ENCODE measurements at places on chromosomes 1 and 21.

DNA sequence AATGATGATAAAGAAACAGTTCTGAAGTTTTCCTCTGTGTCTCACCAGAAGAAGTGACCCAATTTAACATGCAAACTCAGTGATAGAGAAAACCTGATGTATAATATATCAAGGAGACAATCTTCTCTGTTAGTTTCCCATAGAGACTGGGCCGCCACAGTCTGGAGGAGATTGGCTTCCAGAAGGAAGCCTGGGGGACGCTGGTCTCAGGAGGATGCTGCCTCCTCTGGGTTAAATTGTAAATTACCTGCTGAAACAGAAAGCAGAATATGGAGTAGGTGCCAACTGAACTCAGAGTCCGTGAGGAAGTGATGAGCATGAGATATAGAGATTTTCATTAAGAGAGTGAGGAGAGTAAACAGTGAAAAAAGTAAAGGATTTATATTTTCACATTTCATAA is 15.8 kb downstream of the OR14I1 start:
- DNase-seq, result no peak

DNA sequence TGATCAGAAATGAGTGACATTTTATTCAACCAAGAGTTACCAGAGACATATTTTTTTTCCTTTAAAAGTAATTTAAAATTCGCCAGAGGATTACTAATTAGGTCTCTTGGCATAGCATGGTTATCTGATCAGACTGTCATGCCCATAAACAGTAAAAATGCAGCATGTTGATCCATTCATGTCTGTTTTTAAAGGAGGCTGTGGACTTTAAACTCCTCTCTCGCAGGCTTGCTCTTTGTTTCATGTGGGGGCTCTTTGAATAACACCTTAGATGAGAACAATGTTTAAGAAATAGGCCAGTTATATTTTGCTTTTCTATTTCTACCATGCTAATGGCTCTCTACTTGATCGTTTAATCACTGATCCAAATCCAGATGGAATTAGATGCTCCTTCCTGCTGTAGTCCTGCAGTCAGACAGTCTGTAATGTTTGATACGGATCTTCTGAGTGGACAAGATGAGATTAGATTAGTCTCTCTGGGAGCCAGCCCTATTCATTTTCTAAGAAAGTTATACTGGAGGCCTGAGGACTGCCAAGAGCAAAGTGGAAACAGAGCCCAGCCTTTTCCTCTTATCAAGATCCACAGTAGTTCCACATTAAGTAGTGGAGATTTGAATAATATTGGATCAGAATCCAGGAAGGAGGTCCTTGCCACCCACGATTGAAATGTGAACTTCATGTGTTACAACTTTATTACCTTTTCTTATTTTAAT is 197.4 kb downstream of the HS2ST1 start:
- DNase-seq, result no peak

GRCh38 chr1:59698386-59698785 is 116.4 kb upstream of the HOOK1 start:
- DNase-seq, result no peak

DNA sequence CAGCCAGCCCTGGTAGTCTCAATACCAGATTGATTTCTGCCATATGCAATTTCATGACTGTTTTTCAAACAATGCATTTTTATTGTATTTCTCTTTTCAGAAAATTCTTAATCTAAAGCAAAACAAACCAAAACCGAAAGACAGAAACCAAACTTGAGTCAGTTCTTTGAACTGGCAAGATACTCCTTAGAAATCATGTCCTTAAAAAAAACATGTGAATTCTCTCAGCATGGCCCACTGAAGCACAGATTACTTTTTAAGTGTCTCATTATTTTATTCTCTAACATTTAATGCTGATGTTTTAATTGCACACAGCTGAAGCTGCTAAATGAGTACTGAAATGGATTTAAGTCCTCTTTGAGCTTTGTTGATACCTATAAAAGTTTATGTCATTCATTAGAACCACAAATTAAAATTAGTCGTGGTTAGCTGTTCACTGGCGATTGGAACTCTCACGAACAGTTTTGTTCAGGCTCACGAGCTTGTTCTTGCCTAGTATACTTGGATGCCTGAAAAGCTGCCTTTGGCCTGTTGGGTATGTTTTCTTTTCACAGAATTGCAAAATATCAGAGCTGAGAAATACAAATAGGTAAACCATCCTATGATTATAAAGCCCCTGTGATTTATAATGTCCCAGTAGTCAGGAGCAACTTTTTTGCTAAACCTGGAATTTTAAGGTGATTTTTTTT is 87.5 kb downstream of the CAMTA1 start:
- no peak for DNase-seq

- DNase-seq, result no peak
These were observed 57.1 kb upstream of the C1orf87 start for GRCh38 chr1:60130703-60131102.

DNA sequence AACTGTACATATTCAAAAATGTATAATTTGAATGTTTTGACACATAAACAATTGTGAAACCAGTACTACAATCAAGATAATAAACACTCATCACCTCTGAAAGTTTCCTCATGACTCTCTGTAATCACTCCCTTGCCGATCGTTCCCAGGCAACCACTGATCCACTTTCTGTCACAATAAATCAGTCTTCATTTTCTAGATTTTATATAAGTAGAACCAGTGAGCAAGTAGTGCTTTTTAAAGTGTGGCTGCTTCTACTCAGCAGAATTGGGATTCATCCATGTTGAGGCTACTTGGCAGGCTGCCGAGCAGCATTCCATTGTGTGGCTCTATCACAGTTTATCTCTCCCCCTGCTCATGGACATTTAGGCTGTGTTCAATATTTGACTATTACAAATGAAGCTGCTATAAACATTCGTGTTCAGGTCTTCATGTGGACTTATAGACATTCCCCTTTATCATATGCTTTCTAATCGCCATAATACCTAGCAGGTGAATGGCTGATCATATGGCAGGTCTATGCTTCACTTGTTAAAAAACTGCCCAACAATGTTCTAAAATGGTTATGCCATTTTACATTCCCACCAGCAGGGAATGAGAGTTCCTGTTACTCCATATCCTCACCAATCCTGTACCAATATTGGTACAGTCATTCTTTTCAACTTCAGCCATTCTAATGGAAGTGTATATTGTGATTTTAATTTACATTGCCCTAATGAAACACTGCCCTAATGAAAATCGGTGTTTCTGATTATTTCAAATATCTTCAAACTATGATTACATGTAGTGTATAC is 20.5 kb downstream of the TEX38 start:
- DNase-seq, result no peak

- no peak for DNase-seq
These were observed 29.4 kb upstream of the EPS8L3 start for GRCh38 chr1:109793089-109793485.

DNA sequence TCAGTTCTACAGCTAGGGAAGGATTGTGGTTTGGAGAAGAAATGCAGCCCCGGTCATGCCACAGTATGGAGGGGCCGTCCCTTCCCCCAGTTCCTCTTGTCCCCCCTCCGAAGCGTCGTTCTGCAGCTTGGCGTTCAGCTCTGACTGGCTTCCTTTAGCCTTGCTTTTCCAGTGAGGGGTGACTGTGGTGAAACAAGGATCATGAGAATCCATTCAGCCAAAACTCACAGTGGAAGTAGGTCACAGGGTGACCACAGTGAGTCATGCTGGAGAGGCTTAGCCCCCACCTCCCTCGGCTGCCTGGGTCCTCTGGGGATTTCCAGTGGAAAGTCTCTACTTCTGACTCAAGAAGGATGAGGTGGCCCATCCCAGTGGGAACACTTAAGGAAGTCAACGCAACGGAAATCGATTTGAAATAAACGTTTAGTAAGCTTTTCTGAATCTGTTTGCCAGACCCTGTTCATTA is 37.3 kb upstream of the COL6A2 start:
- DNase-seq, result no peak

GRCh38 chr1:115911294-115911693 is 65.0 kb upstream of the SLC22A15 start:
- DNase-seq, result no peak

DNA sequence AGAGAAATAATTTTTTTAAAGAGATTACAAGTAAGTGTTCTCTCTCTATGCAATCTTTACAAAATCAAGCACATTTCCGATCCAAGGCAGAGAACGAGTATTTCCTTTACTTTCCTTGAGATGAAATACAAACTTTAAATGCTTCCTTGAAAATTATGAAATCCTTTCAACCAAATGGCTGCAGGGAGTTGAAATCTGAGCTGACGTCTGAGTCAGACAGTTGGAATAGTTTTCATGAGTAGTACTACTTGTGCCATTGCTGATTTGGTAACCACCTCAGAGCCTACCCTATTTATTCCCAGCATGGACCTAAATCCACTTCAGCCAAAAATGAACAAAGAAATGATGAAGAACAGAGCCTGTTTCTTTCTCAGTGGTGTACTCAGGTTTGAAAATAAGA is 183.6 kb downstream of the GIPC2 start:
- no peak for DNase-seq

GRCh38 chr1:208118841-208119606 is 125.2 kb downstream of the PLXNA2 start:
- DNase-seq, result no peak

GRCh38 chr1:174445817-174446216 is 1.9 kb upstream of the GPR52 start:
- no peak for DNase-seq

- DNase-seq, result no peak
These were observed 44.1 kb upstream of the KCNQ4 start for GRCh38 chr1:40739455-40740008.

DNA sequence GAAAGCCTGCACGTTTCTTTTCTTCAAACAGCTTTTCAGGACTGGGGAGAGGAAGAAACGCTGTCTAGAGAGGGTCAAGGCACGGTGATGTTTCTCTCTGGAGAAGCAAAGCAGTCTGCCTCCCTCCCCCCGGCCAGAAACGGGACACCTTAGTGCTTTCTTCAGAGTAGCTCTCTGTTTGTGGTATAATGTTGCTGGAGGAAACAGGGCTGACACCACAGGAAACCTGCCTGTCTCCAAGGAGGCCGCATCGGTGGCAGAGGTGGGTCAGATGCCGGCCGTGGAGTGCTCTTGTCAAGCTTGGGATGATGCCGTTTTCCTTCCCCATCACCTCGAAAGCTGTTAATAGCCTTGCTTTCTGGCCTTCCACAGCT is 139.4 kb downstream of the DHRS3 start:
- DNase-seq, result peak; percentile 66

GRCh38 chr1:53112861-53113260 is 29.6 kb downstream of the SLC1A7 start:
- no peak for DNase-seq

DNA sequence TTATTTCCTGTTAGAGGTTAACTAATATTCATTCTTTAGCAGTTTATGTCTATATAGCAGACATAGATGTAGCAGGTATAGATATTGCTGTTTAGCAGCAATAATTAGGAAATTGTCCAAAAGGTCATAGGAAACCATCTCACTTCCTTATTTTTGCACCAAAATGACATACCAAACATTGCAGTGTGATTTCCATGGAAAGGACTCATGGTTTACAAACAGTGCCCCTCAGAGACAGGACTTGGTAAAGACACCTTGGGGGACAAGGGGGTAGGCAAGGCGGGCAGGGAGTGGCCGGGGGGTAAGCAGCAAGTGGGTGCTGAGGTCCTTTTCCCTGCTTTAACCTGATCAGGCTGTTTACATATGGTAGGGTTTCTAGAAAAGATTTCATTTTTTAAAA is 30.5 kb downstream of the BATF3 start:
- no peak for DNase-seq

DNA sequence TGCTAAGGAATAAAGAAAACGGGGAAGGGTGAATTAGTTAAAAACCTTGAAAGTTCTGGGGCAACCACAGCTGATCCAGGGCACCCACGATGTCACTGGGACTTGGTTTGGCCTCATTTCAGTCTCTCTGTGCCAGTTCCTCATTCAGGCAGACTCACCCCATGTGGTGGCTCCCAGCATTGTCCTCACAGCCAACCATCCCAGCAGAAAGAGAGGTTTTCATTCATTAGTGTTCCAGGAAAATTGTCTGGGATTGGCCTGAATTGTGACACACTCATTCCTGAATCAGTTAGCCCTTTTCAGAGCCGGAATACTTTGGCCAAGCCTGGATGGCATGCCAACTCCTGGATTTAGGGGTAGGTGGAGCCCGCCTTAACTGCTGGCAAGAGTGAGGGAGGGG is 367.7 kb downstream of the PRDM2 start:
- DNase-seq, result no peak

- DNase-seq, result no peak
These were observed 95.6 kb downstream of the CD58 start for GRCh38 chr1:116474921-116475849.

- DNase-seq, result peak; percentile 24
These were observed 14.1 kb downstream of the HENMT1 start for GRCh38 chr1:108646648-108647269.

Measured in T-helper 2 cell (primary cell).